NCI-H1092 (cell line): ENCODE measurements at places on chromosomes 5 and 9.

GRCh38 chr5:59341760-59342159 is 551.8 kb downstream of the PDE4D start:
- no peak for DNase-seq

GRCh38 chr9:68706363-68707201 is 1.5 kb downstream of the PIP5K1B start:
- DNase-seq, result no peak

DNA sequence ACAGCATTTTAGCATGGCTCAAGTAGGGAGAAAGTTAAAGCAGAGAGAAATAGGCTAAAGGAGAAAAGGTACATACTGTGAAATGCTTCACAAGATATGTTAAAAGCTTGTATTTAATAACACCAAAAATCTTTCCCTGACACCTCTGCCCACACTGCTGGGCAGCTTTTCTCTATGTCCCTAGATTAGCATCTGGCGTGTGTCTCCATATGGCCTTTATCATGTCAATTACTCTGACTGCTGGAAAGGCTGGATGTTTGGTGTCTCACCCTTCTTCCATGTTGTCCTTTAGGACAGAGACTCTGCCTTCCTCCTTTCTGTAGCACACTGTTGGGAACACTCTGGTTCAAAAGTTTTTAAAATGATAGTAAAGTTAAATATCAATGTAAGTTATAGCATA is 122.5 kb downstream of the OXCT1 start:
- no peak for DNase-seq

DNA sequence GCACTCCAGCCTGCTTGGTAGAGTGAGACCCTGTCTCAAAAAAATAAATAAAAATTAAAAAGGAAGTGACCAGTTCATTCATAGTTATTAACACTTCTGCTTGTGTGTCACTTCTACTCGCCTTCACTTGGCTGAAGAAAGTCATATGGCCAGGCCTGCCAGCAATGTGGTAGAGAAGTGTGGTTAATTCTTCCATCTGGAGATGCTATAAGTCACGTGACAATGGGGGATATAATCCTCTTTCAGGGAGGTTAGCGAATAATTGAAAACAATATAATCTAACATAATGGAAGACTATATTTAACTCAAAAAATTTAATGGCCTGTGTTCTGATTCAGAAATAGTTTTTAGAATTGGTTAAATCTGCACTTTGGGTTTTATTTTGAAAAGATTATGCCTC is 305.6 kb downstream of the DOCK8 start:
- DNase-seq, result no peak

DNA sequence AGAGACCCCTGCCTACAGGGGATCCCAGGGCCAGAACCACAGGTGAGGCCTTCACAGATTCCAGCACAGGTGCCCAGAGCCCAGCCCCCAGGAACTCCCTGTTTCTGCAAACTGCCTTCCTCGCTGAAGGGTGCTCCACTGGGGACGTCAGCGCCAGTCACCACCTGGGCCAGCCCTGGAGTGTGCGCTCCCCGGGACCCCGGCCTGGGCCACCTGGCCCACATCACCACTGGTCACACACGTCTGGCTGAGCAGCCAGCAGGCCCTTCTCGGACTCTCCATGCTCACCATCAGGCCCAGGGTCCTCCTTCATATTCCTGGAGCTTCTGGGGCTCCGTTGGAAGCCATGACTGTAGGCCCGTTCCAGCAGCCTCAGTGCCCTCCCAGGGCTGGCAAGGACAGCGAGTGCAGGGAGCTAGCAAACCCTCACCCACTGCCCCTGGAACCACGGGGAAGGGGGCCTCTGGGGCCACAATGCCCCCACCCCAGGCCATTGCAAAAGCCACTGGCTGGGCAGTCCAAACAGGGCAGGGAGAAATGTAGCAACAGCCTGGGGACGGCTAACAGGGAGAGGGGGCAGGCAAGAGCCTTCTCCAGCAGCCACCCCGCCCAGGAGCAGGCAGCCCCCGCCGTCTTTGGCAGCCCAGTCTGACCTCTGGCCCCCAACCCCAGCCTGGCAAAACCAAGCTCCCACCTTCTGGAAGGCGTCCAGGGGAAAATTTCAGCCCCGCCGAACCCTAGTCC is 1.3 kb downstream of the AGPAT2 start:
- DNase-seq, result no peak

- DNase-seq, result peak; percentile 73
Measured at GRCh38 chr9:87336914-87337333, 160.7 kb upstream of the DAPK1 start.

DNA sequence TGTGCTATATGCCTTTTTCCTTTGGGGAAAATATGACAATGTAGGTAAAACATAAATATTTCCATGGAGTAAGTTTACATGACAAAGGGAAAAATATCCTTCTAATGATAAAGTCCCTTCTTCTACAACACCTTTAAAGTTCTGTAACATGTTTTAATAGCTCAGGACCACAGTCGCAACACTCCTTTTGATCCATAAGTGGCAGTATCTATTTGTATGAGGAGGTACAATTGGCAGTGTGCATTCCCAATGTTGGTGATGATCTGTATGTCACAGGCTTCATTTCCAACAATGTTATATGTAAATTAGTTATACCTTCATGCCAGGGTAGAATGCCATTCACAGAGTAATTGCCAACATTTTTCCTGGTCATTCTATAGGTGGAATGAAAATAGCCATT is 127.1 kb upstream of the CCNH start:
- DNase-seq, result no peak

DNA sequence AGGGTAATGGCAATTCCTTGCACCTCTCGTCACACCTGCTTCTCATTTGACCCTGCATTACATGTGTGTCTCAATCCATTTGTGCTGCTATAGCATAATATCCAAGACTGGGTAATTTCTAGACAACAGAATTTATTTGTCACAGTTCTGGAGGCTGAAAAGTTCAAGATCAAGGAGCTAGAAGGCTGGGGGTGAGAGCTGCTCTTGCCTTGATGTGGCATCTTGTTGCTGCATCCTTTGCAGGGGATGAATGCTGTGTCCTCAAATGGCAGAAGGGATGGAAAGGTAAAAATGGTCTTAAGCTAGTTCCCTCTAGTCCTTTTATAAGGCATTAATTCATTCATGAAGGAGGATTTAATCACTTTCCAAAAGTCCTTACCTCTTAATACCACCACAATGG is 323.7 kb upstream of the RPS23 start:
- DNase-seq, result no peak

DNA sequence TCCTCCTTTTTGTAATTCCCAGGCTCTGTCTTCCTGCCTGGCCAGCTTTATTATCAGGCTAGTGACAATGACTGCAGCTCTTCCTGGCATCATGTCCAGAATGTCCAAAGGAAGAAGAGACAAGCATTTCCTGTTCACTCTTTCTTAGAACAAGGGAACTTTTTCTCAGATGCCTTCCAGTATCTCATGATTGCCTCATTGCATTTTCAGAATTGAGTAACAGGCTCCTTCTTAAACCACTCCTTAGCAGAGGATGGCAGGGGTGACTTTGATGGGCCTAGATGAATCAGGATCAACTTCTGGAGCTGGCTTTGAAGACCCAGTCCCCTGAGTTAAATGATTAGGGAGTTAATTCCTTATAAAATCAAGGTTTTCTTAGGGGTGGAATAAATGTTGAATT is 92.9 kb upstream of the RASGRF2 start:
- DNase-seq, result no peak

- DNase-seq, result no peak
Measured at GRCh38 chr5:12615141-12615820, 711.0 kb upstream of the CTNND2 start.

GRCh38 chr9:132183134-132183533 is 21.3 kb downstream of the NTNG2 start:
- peak; percentile 58 for DNase-seq

DNA sequence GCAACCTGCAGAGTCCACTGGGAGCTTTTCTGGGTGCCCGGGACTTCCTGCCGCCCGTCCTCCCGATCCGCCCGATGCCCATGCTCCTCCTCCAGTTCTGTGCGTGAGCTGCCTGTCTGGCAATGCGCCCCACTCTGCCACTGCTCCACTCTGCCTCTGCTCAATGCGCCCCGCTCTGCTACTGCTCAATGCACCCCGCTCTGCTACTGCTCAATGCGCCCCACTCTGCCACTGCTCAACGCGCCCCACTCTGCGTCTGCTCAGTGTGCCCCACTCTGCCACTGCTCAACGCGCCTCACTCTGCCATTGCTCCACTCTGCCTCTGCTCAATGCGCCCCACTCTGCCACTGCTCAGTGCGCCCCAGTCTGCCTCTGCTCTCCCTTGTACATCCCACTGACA is 436.0 kb downstream of the NR2F1-AS1 start:
- DNase-seq, result no peak

GRCh38 chr9:128122809-128123175 is 4.7 kb downstream of the PTGES2 start:
- DNase-seq, result no peak

DNA sequence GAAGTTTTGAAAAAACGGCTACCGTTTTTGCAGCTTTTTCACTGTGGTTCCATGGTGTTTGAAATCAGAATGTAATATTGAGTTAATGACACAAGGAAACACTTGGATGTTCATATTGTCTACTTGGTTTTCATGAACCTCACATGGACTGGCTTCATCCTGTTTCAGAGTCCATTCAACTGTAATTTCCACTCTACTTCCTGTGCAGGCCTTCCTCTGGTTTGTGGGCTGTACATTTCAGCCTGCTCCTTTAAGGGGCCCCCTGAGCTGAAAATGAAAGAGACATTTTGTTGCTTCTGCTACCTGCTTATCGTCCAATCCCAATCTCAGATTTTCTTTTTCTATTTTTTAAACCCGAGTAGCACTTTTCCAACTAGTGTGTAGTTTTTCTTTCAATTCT is 41.8 kb upstream of the CDKN2B start:
- no peak for DNase-seq

- no peak for DNase-seq
Measured at GRCh38 chr9:111163716-111164389, 125.6 kb upstream of the LPAR1 start.

DNA sequence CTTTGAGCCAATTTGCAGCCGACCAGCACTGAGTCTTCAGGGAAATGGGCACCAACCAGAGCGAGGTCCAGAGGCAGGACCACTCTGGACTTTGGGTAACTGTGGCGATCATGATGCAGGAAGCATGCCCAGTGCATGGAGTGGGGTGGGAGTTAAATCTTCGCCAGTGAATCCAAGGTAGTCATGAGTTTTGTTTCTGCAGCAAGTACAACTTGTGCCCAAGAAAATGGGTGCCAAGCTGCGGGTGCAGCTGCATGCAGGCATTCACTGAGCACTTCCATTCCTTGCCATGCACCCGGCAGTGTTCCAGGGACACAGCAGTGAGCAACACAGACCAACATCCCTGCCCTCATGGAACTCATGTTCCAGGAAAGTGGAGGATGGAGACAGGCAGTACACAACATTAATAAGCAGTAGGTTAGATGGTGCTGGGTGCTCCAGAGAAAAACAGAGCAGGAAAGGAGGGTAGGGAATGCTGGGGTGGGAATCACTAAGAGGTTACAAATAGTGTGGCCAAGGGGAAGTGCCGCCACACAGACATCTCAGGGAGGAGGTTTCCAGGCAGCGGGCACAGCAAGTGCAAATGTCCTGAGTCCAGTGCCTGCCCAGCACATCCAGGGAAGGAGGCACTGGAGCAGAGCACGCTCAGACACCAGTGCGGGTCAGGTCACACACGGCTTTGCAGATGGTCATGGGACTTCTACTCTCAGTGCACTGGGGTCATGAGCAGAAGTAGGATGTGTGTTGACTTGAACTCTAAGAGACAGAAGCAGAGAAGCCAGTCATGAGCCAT is 48.2 kb upstream of the LMX1B start:
- DNase-seq, result no peak

DNA sequence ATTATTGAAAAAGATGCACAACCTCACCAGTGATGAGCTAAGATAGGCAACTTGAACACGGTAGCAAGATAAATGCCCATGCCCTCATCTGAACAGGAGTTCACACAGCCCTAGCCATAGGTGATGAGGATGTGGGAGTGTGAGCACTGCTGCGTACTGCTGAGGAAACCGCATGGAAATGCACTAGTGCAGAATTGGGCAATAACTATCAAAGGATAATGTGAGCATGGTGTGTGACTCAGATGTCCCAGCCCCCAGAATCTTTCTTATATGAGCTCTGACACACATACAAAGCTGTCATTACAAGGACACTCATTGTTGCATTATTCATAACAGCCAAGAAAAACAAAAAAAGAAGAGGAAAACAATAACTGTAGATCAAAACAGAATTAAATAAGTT is 521.2 kb downstream of the IRX1 start:
- DNase-seq, result no peak

- DNase-seq, result no peak
Measured at GRCh38 chr5:123046222-123046621, 9.7 kb upstream of the PPIC start.

DNA sequence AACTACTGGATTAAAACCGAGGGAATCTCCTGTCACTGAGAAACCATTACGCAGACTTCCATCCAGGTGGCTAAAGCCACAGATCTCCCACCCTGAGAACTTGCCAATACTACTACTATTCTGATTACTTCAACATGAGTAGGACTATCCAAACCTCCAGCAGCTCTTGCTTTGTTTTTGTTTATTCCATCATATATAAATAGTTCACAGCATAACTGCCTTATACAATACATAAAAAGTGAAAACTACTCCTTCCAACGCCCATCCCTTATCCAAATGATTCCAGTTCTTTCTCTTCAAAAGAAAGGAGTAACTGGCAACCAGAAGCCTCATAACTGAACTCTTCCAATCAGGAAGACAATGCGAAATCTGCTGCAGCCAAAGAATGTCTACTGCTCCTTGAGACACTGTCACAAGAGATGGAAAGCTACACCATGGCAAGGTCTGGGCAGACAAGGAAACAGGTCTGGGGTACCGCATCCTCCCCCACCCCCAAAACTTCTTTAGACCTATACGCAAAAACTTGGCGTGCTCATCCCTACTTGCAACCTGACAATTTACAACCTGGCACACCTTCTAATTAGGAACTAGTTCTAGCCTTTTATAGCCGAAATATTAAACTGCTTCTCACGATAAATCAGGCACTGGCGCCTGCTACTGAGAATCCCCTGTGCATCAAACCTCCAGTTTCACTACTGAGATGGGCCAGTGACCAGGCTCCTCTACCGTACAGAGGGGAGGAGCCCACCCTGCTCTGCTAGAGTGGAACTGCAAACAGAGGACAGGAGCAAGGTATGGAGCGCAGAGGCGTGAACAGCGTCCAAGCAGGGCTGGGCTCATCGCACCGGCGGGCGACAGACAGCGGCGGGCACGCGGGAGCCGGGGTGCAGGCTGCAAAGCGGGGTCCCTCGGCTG is 986 bp downstream of the PLPP1 start:
- peak; percentile 11 for DNase-seq

GRCh38 chr5:176959051-176959450 is 47.5 kb downstream of the UIMC1 start:
- no peak for DNase-seq
